ENCODE measurements at places on chromosomes 3 and 15.

- DNase-seq = no peak
These were observed 26.6 kb downstream of the CA12 start for GRCh38 chr15:63354821-63355650.

DNA sequence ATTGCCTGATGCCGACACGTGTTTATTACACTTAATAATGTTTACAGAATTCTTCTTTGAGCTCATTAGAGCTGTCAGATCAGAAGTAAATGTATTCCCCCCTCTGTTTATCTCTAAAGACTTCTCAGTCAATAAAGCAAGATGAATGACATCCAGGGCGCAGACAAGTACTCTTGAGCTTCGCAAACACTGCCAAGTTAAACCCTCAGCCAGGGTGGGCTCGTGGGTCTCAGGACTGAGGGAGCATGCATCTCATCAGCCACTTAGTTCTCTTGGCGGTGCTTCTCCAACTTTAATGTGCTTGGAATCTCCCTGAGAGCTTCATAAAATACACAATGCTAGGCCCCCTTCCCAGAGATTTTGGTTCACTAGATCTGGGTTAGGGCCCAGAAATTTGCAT, 333.9 kb upstream of the THRB start:
- no peak for DNase-seq

GRCh38 chr15:40340740-40341400, at the start of gene CCDC9B:
Gene CCDC9B, minus strand, starts transcription at chr15:40340939. Its CDS starts 120 bp downstream, at chr15:40340819.
- DNase-seq = peak; percentile 96

DNA sequence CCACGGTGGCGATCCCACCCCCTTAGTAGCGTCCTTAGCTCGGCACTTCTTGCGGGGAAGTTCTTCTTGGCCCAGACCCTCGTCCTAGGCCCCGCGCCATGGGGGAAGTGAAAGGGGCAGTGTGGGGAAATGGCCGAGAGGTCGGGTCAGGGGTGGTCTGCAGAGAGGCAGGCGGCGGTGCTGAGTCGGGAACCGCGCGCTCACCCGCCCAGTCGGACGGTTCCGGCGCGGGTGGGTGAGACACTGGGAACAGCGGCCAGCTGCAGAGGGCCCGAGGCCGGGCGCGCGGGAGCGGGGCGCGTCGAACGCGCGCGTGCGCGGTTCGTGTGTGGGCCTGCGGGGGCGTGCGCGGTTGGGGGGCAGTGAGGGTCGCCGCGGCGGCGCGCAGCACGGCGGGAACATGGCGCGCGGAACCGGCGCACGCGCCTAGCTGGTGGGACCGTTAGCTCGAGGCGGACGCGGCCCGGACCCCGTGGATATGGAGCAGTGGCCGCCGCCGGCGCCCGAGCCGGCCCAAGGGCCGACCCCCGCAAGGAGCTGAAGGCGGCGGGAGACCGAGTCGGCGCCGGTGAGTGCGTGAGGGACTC, 246.9 kb downstream of the GOLGA6L6 start:
- no peak for DNase-seq

- DNase-seq = peak; percentile 23
These were observed 93.4 kb downstream of the THRB start for GRCh38 chr3:24401090-24401810.

GRCh38 chr3:112472691-112473090, 26.6 kb downstream of the BTLA start:
- DNase-seq = no peak

DNA sequence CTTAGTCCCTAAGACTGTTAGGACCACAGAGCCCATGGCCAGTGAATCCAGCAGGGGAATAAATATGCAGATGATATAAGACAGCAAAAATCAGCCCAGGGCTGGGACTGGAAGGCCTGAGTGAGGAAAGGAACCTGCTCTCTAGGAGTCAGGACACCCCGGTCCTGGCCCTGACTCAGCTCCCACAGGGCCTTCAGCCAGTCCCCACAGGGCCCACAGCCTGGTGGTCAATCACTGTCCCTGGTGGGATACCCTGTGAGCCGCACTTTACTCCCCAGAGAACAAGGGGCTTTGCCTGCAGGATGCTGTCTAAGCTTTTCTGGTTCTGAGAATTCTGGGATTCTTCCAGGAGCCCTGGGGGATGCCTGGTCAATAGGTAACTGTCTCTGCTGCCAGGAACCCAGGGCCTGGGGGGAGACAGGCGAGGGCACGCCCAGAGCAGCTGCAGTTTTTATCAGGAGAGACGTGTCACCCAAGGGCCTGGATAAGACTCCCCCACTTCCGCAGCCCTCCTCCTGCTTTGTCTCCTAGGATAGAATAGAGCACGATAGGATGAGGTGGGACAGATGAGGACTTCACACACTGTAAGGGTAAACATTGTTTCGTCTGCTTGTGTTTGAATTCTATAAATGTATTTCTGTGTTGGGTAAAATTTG, 49.5 kb upstream of the MCF2L2 start:
- DNase-seq = no peak
